Endothelial cell of umbilical vein (primary cell): ENCODE measurements at places on chromosomes 5 and 9. TPM values are rescaled to one million over a fixed set of nuclear protein-coding genes. Genes with fewer than 3 reads are reported as not detected.

Gene ZNF883
- total RNA-seq, result not detected in 2 replicates

Gene NPR3
- 0.37 and 0.53 TPM in 2 replicates for total RNA-seq

Gene TMEM232
- total RNA-seq, result 0.37 and 0.38 TPM in 2 replicates

Gene ATP10B
- total RNA-seq, result not detected in 2 replicates

Gene TAL2
- not detected in 2 replicates for total RNA-seq
